ENCODE measurements at places on chromosomes 1 and 21. TPM values are rescaled to one million over a fixed set of nuclear protein-coding genes. Genes with fewer than 3 reads are reported as not detected.

TDRD10 gene
- total RNA-seq: not detected

NBPF11 gene
- total RNA-seq: 4.5 TPM

KCNJ9 gene
- total RNA-seq: not detected

WASF2 gene
- 46.8 TPM for total RNA-seq

MXRA8 gene
- 0.25 TPM for total RNA-seq

C1orf167 gene
- not detected for total RNA-seq

PTGER3 gene
- total RNA-seq: not detected

VCAM1 gene
- total RNA-seq: 0.03 TPM

HTR1D gene
- 14.5 TPM for total RNA-seq

ZMYND12 gene
- 0.46 TPM for total RNA-seq

ETV3L gene
- total RNA-seq: not detected

ARMH1 gene
- 0.67 TPM for total RNA-seq

SELL gene
- total RNA-seq: 0.20 TPM

PMVK gene
- total RNA-seq: 44.4 TPM

C1orf159 gene
- total RNA-seq: 14.7 TPM

FMOD gene
- not detected for total RNA-seq

FAM163A gene
- not detected for total RNA-seq

PLPP3 gene
- total RNA-seq: 31.4 TPM

SRRM1 gene
- 63.0 TPM for total RNA-seq

SMG5 gene
- 43.0 TPM for total RNA-seq

OR10J1 gene
- total RNA-seq: not detected

REN gene
- not detected for total RNA-seq

DNAI4 gene
- total RNA-seq: 1.3 TPM

SRSF11 gene
- 74.0 TPM for total RNA-seq

STIL gene
- total RNA-seq: 9.0 TPM

NEK7 gene
- total RNA-seq: 18.4 TPM

TMCO4 gene
- total RNA-seq: 5.9 TPM

PDE9A gene
- total RNA-seq: 1.2 TPM

ATP13A2 gene
- total RNA-seq: 27.4 TPM

C1orf146 gene
- total RNA-seq: not detected

FAM151A gene
- total RNA-seq: 0.29 TPM

CAPN8 gene
- total RNA-seq: 1.8 TPM

GJA4 gene
- not detected for total RNA-seq

ZNF683 gene
- not detected for total RNA-seq

SPRR4 gene
- total RNA-seq: not detected

C2CD4D gene
- total RNA-seq: not detected

CDK11B gene
- total RNA-seq: 24.6 TPM

GJB3 gene
- total RNA-seq: 14.5 TPM

PRAMEF17 gene
- total RNA-seq: not detected

NFASC gene
- total RNA-seq: 1.1 TPM

FAM177B gene
- not detected for total RNA-seq

C1orf210 gene
- total RNA-seq: not detected

TSPAN2 gene
- 1.1 TPM for total RNA-seq

LYPD8 gene
- 0.20 TPM for total RNA-seq

CTNNBIP1 gene
- 10.7 TPM for total RNA-seq

ELK4 gene
- total RNA-seq: 6.5 TPM

RGS4 gene
- not detected for total RNA-seq

C1orf87 gene
- not detected for total RNA-seq

GREM2 gene
- 0.07 TPM for total RNA-seq

KLHDC8A gene
- 0.75 TPM for total RNA-seq

CCDC27 gene
- not detected for total RNA-seq

PLA2G2A gene
- total RNA-seq: not detected

FCMR gene
- total RNA-seq: 5.1 TPM

MIGA1 gene
- 7.5 TPM for total RNA-seq

DFFB gene
- 4.1 TPM for total RNA-seq

DVL1 gene
- 67.1 TPM for total RNA-seq
